Activated CD4-positive, alpha-beta T cell treated with anti-CD3 and anti-CD28 coated beads for 36 hours (primary cell): ENCODE measurements at places on chromosomes 6 and 20.

GRCh38 chr6:42026540-42026939, 23.8 kb upstream of the TAF8 start:
- DNase-seq = no peak

DNA sequence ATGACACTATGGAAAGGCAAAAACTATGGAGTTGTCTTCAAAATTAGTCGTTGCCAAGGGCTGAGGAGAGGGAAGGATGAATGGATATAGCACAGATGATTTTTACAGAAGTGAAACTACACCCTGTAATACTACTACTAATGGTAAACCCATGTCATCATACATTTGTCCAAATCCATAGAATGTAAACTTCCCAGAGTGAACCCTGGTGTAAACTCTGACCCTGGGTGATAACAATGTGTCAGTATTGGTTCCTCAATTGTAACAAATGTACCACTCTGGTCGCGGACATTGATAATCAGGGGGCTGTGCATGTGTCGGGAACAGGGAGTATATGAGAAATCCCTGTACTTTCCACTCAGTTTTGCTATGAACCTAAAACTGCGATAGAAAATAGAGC, 72.2 kb downstream of the CNBD2 start:
- no peak for DNase-seq

DNA sequence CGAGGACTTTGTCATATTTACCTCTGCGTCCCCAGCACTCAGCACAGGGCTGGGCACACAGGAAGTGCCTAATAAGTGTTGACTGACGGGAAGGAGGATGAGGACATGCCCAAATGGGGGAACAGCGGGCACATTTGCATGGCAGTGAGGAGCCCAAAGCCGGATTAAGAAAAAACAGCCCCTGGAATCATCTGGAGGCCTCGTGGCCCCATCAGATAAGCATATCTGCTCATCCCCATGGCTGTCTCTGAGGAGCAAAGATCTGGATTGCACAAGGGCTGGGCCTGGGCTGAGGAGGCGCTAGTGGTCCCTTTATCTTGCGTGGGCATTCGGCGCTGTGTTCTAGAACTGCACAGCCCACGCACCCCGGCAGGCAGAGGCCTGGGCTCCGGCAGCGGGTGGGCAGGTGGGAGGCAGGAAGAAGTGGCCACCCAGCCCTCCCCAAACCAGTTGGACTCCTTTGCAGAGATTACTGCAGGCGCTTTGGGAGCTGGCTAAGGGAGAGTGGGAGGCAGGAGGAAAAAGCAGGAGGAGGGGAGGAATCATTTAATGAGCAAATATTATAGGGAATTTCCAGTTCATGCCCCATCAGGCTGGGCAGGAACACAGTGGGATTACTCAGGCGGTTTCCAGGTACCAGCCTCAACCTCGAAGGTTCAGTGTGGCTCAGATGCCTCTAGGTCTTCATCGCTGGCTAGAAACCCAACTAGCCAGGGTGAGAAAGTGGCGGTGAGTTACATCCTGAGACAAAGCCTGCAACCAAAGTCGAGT, 108.1 kb downstream of the CEBPB start:
- no peak for DNase-seq

DNA sequence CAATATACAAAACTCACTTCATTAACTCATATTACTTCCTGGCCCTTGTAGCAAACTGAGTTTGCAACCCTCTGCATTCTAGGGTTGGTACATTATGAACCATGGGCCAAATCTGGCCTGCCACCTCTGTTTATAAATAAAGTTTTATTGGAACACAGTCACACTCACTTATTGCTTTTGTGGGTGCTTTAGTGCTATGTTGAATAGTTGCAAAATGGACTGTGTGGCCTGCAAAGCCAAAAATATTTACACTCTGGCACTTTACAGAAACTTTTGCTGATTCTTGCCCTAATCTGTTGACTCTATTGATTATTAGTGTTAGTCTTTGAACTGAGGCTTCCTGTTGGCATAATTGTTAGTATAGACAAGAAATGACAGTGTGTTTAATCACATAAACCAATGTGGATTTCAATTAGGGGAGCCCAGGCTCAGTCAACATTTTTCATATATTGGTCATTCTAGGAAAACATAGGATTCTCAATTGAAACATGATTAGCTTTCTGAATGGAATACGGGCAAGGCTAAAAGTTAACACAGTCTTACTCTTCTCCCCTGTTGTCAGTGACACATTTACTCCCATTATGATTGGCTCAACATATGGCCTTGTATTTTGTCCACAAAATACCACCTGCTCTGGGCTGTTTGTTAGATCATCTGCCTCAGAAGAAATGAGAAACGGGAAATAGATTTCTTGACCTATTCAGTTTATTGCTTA, 241.9 kb upstream of the ZFP64 start:
- no peak for DNase-seq

GRCh38 chr6:73156793-73157767, 68.2 kb downstream of the KHDC1L start:
- DNase-seq = no peak

DNA sequence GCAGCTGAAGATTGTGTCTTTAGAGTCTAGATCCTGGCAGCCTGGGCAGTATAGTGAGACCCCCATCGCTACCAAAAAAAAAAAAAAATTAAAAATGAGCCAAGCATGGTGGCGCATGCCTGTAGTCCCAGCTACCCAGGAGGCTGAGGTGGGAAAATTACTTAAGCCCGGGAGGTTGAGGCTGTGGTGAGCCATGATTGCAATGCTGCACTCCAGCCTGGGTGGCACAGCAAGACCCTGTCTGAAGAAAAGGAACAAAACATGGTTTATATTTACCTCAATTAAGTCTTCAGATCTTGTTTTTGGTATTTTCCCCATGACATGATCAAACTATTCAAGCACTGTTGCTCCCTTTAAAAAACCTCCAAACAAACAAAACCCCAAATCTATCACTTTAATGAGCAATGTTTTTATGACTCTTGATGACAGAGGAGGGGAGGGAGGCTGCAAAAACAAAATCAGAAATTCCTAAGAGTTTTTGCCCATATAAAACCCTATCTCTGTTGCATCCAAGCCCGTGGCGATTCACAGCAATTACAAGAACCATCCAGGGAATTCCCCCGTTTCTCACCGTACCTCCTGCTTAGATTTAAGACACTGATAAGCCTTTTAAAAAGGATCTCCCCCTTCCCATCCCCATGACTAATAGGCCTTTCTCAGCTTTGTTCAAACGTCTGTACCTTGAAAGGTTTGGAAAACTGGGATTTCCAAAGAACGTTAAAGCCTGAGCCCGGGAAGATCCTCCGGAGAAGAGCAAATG, 259.9 kb downstream of the BMP7 start:
- no peak for DNase-seq

GRCh38 chr6:117483645-117484016, 1.2 kb downstream of the DCBLD1 start:
- DNase-seq = peak; percentile 16

GRCh38 chr6:151481786-151482185, 12.0 kb upstream of the CCDC170 start:
- no peak for DNase-seq

GRCh38 chr6:74967821-74968220, 238.0 kb downstream of the COL12A1 start:
- no peak for DNase-seq

DNA sequence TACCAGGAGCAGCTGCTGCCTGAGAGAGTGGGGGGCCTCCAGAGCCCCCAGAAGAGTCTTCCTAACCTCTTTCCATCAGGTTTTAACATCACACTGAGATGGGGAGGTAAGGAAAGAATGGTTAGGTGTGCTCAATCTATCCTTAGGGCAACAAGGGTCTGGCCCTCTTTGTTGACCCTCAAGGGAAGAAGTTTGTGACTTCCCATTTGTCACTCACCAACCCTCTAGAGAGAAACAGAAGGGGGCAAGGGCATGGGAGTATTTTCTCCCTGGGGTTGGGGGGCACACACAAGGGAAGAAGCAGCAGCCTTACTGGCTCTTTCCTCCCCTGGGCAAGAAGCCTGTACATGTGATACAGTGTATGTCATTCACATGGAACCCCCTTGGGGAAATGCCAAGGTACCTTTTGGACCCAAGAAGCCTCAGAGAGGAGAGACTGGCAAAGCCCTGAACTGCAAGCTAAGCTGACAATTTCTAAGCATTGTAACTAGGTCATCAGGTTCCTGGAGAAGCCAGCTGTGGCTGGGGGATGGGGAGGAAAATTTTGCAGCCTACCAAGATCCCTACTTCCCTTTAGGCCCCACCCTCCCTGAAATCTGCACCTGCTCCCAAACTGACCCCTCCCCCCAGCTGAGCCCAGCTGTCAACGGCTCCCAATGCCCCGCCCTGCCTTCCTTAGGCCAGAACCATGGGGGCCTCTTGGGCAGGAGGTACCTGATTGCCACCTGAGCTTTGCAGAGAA, 14.5 kb downstream of the BCL2L1 start:
- DNase-seq = no peak

DNA sequence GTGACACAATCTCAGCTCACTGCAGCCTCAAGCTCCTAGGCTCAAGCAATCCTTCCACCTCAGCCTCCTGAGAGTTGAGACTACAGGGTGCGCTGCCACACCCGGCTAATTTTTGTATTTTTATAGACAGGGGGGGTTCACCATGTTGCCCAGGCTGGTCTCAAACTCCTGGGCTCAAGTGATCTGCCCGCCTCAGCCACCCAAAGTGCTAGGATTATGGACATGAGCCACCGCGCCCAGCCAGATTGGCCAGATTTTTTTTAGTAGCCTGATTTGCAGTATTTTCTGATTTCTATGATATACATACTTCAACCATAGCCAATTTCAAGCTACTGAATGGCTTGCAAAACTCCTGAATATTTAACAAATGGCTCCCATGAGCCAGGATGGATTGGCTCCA, 21.4 kb upstream of the DLGAP4 start:
- no peak for DNase-seq

- no peak for DNase-seq
These were observed 140.6 kb downstream of the OPN5 start for GRCh38 chr6:47922391-47922790.

DNA sequence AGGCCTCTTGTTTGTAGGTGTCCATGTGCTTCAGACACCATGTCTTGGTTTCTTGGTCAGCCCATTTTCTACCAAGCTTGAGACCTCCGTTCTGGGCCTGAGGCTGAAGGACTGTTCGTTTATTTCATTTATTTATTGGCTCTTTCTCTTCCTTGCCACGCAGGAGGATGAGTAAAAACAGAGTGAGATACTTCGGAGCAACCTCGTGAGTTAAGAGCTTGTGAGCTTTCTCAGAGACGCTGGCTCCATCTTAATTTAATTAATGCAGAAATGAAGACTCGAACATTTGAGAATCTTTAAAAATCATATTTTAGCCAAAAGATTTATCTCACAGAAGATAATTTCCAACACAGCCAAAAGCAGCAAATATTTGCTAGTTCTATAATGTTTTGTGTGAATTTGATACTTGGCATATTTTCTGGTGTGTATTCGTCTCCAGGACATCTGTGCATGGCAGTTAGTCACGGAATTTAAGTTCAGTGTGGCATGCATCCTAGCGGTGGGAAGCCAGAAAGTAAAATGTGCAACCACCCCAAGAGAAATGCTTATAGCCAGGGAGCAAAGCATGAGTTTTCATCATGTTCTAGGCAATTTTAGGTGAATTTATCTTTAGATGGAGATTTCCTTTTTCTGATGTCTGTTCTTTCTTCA, 76.0 kb downstream of the THBS2 start:
- DNase-seq = no peak

- DNase-seq = no peak
These were observed 175.4 kb downstream of the UTRN start for GRCh38 chr6:144460327-144461095.

- no peak for DNase-seq
These were observed 117.5 kb upstream of the PCSK2 start for GRCh38 chr20:17109307-17109706.

- peak; percentile 51 for DNase-seq
These were observed 32.4 kb upstream of the FAM184A start for GRCh38 chr6:119110601-119111548.

DNA sequence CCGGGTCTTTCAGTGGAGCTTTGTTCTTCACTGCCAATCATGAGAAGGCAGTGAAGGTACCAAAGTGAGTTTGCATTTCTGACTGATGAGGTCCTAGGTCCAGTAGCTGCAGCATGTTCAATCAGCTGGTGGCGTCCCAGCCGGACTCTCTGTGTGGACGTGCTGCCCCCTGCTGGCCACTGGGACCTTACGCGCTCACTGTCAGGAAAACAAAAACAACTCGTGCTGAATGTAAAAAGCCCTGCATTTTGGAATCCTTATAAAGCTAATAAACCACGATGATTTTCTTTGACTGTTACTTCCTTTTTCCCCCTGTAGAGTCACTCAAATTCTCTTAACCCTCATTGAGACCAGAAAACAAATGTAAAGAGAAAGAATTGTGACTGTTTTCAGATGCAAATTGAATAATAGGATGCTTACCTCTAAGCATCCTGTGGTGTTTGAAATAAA, 4.9 kb upstream of the CD24 start:
- peak; percentile 91 for DNase-seq

- DNase-seq = no peak
These were observed 107.1 kb downstream of the PSMB1 start for GRCh38 chr6:170445971-170446370.

DNA sequence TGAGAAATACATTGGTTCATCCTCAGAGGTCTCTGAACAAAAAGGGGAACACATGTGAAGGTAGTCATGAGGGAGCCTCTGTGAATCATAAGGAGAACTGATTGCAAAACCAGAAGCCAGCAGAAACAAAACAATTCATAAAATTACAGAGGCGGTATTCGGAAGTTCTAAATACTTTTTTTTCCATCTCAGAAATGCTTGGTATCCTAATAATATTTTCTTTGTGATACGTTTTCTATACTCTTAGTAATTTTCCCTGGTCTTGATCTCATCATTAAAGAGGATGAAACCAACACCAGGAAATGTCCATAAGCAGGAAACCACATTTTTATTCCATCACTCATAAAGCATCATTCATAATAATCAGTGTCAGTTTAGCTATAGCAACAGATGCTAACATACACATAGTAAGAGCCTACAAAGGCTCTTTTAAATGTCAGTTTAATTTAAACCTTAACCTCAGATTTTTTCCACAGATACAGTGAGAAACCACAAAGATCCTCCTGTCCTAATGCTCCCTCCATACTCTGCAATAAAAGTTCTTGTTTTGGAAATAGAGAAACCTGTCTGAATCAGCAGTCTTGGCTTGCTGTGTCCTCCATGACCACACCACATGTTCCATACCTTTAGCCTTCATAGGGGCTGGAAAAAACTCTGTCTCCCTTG, 29.2 kb downstream of the SGK1 start:
- DNase-seq = peak; percentile 15

GRCh38 chr20:61558726-61559125, 306.7 kb downstream of the CDH4 start:
- no peak for DNase-seq

GRCh38 chr20:48685300-48685699, 142.5 kb downstream of the PREX1 start:
- DNase-seq = no peak

GRCh38 chr6:138115877-138116660, 8.8 kb upstream of the PERP start:
- DNase-seq = peak; percentile 68

DNA sequence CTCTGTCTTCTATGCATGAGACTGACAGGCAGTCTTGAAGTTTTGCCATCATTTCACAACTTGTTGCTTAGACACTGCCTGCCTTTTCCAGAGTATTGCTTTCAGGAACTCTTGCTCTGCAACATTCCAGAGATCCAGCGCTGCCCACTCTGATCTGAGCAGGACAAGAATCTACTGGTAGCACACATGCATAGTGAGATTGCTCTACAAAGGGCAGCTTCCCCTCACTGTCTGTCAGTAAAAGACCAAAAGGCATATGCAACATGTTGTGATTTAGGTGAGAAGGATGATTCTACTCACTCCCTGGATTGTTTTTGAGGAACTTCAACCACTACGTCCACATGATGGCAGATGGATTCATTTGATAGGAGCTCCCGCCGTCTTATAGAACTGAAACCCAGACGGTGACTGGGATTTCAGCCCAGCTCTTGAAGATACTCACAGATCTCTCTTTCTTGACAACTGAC, 259.1 kb downstream of the ARID1B start:
- no peak for DNase-seq
